Naive thymus-derived CD4-positive, alpha-beta T cell (primary cell): ENCODE measurements at places on chromosomes 2 and 18.
A peak's percentile ranks its signal among the peaks of the same experiment; 100 is the strongest.

DNA sequence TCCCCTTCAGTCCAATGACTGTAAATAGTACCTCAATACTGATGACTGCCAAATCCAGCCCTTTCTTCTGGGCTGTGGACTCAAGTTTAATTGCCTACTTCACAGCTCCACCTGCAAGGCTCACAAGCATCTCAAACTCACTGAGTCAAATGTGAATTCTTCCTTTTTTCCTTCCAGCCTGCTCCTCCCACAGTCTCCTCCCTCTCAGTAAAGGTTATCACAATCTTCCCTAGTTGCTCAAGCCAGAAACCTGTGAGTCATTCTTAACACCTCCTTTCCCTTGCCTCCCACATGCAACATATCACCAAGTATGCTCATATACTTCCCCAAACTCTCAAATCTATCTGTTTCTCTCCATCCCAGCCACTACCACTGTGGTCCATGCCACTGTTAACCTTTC lies 3.7 kb upstream of the MFSD6 start:
- peaks cover 11% of the 10 kb centered on the region for H3K4me1 ChIP-seq
- H3K4me3 ChIP-seq = no peak overlapping the region
- H3K27ac ChIP-seq = no peak overlapping the region
- peaks cover 4% of the 10 kb centered on the region for H3K36me3 ChIP-seq
- DNase-seq = no peak

DNA sequence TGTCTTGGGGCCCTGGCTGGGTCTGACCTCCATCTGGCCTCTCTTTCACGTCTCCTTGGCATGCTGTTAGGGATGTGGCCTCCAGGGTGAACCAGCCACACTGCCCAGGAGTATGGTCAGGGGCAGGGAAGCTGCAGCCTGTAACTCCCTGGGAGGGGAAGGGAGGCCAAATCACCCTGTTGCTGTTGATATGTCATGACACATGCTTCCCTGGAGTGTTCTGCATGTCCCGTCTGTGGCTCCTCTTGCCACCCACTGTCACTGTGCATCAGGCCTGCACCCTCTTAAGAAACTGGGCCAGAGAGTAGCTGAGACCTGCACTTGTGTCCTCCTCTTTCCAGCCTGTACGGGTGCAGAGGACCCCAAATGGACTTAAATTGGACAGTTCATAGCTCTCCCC lies 221.3 kb downstream of the FHOD3 start:
- H3K27ac ChIP-seq = no peak overlapping the region
- no peaks in the 10 kb centered on the region for H3K4me1 ChIP-seq
- no peaks in the 10 kb centered on the region for H3K36me3 ChIP-seq
- no peaks in the 10 kb centered on the region for H3K27me3 ChIP-seq

- DNase-seq = peak; percentile 39
- H3K36me3 ChIP-seq = no peaks in the 10 kb centered on the region
- peak overlapping the region; percentile 81 for H3K4me3 ChIP-seq
- H3K27me3 ChIP-seq = no peaks in the 10 kb centered on the region
- peak overlapping the region; percentile 43 for H3K27ac ChIP-seq
Observed at GRCh38 chr18:76495435-76496193, 572 bp upstream of the ZNF516 start.

DNA sequence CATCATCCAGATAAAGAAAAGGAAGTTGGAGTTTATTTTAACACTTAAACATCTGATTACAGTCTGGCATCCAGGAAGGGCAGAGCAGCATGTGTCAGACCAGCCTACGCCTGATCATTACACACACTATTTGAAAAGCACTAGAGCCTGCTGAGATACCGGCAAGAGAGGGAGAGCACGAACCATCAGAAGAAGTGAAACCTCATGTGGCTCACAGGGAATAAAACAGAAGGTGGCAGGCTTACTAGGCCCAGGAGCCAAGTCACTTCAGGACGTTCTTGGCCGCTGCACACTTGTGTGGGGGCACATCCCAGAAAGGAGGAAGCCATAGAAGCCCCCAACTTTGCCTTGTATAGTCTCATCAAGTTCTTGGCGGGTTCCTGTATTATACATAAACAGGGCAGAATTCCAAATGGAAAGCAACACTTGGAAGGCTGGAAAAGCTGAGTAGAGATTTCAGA lies 105.5 kb downstream of the UGGT1 start:
- no peak overlapping the region for H3K4me3 ChIP-seq
- DNase-seq = no peak
- no peak overlapping the region for H3K27ac ChIP-seq
- H3K27me3 ChIP-seq = no peaks in the 10 kb centered on the region
- H3K36me3 ChIP-seq = no peaks in the 10 kb centered on the region
- H3K4me1 ChIP-seq = peaks cover 22% of the 10 kb centered on the region

- no peak for DNase-seq
- H3K27ac ChIP-seq = peak overlapping the region; percentile 74
- no peaks in the 10 kb centered on the region for H3K36me3 ChIP-seq
- H3K4me3 ChIP-seq = peak overlapping the region; percentile 80
Observed at GRCh38 chr2:108988076-108988795, 784 bp downstream of the EDAR start.

- no peaks in the 10 kb centered on the region for H3K27me3 ChIP-seq
- H3K27ac ChIP-seq = no peak overlapping the region
- DNase-seq = no peak
Observed at GRCh38 chr2:1548910-1549673, 135.8 kb downstream of the TPO start.

DNA sequence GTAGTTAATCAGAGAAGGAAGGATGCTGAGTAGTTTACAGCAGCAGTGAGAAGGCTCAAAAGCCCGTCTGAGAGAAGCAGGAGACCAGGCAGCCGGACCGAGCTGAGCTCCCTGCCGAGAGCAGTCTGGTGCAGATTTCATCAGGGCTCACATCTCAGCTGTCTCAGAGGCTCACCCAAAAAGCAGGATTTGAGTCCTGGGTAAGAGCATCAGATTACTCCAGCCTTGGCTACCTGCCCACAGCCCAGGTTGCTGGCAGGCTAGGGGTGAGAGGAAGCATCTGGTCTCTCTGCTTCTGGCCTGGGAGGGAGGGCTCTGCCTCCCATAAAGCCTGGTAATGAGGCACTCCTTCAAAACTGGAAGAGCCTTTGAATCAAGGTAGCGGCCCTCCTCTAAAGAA lies 140.5 kb downstream of the ST6GAL2 start:
- no peak overlapping the region for H3K27ac ChIP-seq
- no peaks in the 10 kb centered on the region for H3K36me3 ChIP-seq
- no peaks in the 10 kb centered on the region for H3K4me1 ChIP-seq
- H3K4me3 ChIP-seq = no peak overlapping the region
- DNase-seq = no peak

DNA sequence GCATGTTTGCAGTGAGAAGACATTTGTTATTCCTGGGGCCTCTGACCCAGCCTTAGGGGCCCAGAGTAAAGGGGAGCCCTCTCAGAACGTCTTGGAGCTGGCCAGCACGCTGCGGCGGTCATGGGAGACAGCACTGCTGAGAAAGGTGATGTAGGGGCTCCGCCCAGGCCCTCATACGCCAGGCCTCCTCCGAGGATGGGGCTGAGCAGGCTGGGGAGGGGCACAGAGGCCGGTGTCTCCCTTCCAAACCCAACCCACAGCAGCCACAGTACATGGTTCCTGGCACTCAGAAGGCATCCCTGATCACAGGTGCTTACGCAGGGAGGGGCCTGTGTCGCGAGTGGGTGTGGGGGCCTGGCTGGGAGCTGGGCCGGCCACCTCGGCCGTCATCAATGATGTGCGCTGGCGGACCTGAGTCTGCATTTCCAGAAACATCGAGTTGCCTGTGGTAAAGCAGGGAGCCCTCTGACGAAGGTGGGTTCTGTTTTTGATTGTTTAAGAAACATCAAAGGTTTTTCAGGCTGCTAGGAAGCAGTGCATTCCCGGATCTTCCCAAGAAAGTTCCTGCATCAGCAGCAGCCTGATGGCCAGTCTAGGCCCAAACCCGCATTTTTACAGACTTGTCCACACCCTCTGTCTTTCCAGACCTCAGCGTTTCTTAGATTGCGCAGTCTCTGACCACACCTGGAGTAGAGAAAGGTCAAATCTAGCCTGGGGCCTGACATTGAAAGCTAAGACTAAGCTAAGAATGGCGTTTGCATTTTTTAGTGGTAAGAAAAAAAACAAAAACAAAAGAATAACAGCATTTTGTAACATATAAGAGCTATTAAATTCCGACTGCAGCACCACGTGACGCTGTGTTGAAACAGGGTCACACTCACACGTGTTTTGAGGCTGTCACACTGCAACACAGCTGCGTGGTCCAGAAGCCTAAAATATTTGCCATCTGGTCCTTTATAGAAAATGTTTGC lies 51.2 kb upstream of the PXDN start:
- no peaks in the 10 kb centered on the region for H3K4me1 ChIP-seq
- no peak overlapping the region for H3K4me3 ChIP-seq
- DNase-seq = no peak
- H3K27ac ChIP-seq = no peak overlapping the region
- no peaks in the 10 kb centered on the region for H3K27me3 ChIP-seq
- no peaks in the 10 kb centered on the region for H3K36me3 ChIP-seq

- no peak for DNase-seq
- no peaks in the 10 kb centered on the region for H3K36me3 ChIP-seq
- no peak overlapping the region for H3K27ac ChIP-seq
- no peaks in the 10 kb centered on the region for H3K27me3 ChIP-seq
Observed at GRCh38 chr18:79818036-79818435, 20.3 kb downstream of the KCNG2 start.

- no peaks in the 10 kb centered on the region for H3K36me3 ChIP-seq
- H3K4me3 ChIP-seq = no peak overlapping the region
- H3K4me1 ChIP-seq = no peaks in the 10 kb centered on the region
- H3K27ac ChIP-seq = no peak overlapping the region
- no peaks in the 10 kb centered on the region for H3K27me3 ChIP-seq
Observed at GRCh38 chr2:170690640-170691039, 24.5 kb upstream of the SP5 start.

DNA sequence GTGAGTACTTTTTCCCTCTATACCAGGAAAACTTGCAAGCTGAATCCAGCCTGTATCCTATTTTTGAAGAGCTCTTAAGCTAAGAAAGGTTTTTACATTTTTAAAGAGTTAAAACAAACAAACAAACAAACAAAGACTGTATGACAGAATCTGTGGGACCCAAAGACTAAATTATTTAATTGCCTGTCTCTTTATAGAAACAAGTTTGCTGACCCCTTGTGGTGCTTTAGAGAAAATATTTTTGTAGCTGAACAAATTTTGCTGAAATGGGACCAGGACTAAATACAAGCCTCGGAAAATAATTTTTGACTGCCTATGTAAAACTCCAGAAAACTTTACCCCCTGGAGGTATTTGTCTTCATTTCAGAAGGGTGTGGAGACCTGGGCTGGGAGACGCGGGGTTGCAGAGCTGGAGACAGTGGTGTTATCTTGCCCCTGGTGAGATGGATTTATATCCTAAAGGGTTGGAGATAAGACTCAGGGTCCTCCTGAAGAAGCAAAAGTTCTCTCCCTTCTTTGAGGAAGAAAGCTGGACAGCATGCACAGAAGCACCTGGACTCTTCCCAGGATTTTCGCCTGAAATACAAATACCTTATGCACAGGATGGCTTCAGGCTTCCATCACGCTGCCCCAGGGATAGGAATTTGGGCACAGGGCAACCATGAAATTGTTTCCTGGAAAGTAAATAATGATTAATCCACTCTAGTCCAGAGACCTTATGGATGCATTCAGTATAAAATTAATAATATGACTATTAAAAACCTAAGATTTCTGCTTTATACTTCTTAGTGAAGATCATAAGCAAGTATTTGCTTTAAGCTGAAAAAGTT lies 54.3 kb downstream of the TMX3 start:
- H3K36me3 ChIP-seq = no peaks in the 10 kb centered on the region
- H3K4me3 ChIP-seq = no peak overlapping the region

DNA sequence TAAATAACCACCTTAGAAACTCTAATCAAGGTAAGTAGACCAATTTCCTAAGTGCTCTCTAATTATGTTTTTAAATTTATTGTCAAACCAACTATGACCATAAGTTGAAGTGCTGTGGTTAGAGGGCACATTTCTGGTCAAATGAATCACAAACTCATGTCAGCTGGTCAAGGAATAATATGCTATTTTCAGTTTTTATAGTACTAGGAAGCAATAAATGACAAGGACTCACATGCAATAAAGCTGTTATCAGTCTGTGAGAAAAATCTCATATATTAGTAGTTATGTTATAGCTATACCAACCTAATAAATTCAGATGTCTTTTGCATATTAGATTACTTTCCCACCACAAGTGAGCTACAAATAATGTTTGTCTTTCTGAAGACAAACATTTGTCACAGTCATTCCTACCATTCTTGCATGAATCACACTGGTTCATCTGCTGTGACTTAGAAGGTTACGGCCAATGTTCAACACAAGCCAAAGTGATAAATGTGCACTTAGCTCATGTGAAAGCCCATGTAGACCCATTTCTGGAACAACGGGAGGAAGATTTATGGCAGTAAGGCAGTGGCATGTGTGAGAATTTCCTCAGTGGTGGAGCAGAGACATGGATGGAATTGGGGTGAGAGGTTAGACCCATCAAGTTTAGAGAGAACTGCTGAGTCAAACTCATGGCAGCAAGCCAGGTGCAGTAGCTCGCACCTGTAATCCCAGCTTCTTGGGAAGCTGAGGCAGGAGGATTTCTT lies 27.4 kb upstream of the CCNYL1 start:
- H3K4me1 ChIP-seq = no peaks in the 10 kb centered on the region
- H3K27me3 ChIP-seq = no peaks in the 10 kb centered on the region
- H3K36me3 ChIP-seq = no peaks in the 10 kb centered on the region
- no peak overlapping the region for H3K4me3 ChIP-seq

GRCh38 chr18:49075681-49076080 lies 124.9 kb upstream of the SMAD7 start:
- H3K36me3 ChIP-seq = no peaks in the 10 kb centered on the region
- no peak overlapping the region for H3K27ac ChIP-seq
- DNase-seq = no peak
- no peaks in the 10 kb centered on the region for H3K27me3 ChIP-seq

DNA sequence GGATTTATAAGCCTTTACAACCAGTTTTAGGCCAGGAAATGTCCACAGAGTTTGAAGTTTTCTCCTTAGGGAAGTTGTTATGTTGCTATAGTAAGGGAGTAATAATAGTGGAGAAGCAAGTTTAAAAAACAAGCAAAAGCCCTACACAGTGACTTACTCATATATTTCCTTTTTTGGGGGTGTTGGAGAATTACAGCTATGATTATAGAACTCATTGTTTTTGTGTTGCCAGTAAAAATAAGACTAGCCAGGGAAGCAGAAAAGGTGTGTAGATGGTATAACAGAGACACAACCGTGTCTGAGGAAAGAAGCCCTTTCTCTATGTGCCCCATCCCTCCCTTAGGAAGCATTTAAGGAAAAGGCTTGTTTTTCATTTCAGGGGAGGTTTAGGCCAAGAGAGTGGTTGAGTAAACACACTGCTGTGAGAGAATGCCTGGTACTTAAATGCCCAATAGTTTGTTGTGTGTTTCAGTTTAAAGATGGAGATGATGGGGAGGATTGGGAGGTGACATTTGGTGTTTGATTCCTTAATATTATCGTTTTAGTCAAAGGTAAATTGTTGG lies 2.3 kb downstream of the VAPA start:
- peak overlapping the region; percentile 98 for H3K27ac ChIP-seq
- H3K36me3 ChIP-seq = no peaks in the 10 kb centered on the region
- H3K27me3 ChIP-seq = no peaks in the 10 kb centered on the region
